ENCODE measurements at places on chromosomes 1 and 21. TPM values are rescaled to one million over a fixed set of nuclear protein-coding genes. Genes with fewer than 3 reads are reported as not detected.

The TMEM200B gene
- polyA plus RNA-seq, result 15.4 TPM

The LCE3E gene
- not detected for polyA plus RNA-seq

The FAM72B gene
- 5.2 TPM for polyA plus RNA-seq

The SPATA17 gene
- polyA plus RNA-seq, result 13.2 TPM

The LAPTM5 gene
- polyA plus RNA-seq, result 17.3 TPM

The RPE65 gene
- 0.19 TPM for polyA plus RNA-seq

The IFI44L gene
- polyA plus RNA-seq, result 7.8 TPM

The GBP3 gene
- polyA plus RNA-seq, result 26.7 TPM

The ACTN2 gene
- 0.80 TPM for polyA plus RNA-seq

The COL11A1 gene
- polyA plus RNA-seq, result 5.3 TPM

The ARHGAP30 gene
- 1.9 TPM for polyA plus RNA-seq

The PRAMEF18 gene
- not detected for polyA plus RNA-seq

The PRR9 gene
- not detected for polyA plus RNA-seq

DNA sequence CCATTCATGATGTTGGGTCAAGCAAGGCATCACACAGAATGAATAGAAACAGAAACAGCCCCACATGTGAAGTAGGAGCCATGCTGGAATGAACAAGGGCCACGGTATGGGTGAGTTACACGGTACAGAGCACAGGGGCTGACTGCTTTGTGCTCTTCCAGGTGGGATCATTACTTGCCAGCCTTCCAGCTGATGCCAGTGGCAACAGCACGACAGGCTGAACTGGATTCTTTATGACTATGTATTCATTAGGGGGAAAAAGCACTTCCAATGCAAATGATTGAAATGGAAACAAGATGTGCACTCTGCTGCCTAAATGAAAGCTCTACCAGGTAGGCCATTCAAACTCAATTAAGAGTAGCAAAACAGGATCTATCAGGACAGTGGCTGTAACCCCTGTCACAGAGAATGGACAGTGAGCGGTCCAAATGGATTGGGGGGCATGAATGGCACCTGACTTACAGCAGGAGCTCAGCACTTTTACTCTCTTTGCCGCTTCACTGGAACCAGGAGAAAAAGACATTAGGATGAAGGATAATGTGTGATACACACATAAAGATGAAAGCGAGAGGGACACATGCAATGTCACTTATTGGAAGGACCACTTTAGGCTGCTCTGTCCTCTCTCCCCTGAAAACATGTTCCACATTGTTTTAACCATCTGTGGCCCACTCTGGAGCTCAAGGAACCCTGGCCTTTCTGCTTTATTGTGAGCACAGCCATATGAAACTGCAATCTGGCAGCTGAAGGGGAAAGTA lies 23.4 kb upstream of the IRF2BP2 start:
- DNase-seq, result no peak

DNA sequence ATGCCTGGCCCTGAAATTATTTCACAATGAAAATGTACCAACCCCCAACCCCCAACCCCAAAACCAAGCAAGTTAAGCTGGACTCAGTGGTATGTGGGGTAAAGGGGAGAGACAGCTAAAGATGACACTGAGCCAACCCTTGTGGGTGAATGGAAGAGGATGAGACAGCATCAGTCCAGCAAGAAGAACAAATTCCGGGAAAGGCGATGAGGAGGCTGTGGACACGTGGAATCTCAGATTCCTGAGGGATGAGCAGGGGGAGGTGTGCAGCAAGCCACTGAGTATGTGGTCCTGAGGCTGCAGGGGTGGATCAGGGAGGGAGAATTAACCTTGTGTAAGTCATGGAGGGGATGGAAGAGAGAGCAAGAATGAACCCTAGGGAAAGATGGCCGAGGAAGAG lies 14.4 kb upstream of the ZNF362 start:
- no peak for DNase-seq

GRCh38 chr1:154240294-154240833 lies 19.6 kb downstream of the UBAP2L start:
- DNase-seq, result no peak

- no peak for DNase-seq
Observed at GRCh38 chr1:61181067-61182038, 99.0 kb downstream of the NFIA start.

- DNase-seq, result no peak
Observed at GRCh38 chr1:171994293-171994692, 153.0 kb downstream of the DNM3 start.

GRCh38 chr1:1220197-1220596 lies 6.2 kb upstream of the TNFRSF4 start:
- DNase-seq, result no peak

DNA sequence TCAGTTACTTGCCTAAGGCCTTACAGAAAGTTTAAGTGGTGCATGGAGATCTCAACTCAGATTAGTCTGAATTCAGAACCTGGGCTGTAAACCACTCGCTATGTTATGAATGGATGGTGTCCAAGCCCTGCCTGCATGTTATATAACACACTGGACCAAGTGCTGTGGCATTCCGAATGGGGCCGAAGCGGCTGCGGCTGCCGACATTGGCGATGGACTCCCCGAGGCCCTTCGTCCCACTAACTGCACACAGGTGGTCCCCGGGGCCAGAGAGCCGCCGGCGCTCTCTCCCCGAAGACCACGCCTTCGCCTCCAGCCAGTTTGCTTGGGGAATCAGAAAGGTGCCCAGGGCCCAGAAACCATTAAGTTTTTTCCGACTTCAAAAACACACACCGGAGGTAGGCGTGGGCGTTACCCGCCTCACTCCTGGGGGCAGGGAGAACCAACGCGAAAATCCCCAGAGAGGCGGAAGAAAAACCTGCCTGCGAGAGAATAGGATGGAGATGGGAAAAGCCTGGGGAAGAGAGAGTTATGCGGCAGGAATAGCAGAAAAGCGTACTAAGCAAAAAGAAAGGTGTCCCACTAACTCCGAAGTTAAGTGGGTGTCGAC lies 579 bp upstream of the TENT5C start:
- no peak for DNase-seq

GRCh38 chr1:8047686-8048445 lies 21.8 kb upstream of the ERRFI1 start:
- DNase-seq, result no peak

GRCh38 chr21:31099122-31099521 lies 60.8 kb upstream of the KRTAP19-8 start:
- DNase-seq, result no peak

GRCh38 chr21:42038826-42039425 lies 28.8 kb upstream of the ZBTB21 start:
- no peak for DNase-seq

GRCh38 chr1:75165264-75165663 lies 31.1 kb downstream of the LHX8 start:
- no peak for DNase-seq

GRCh38 chr1:29342351-29342750 lies 106.0 kb downstream of the PTPRU start:
- DNase-seq, result no peak

GRCh38 chr1:200233393-200233792 lies 176.4 kb downstream of the ZNF281 start:
- DNase-seq, result no peak

GRCh38 chr1:158140764-158141192 lies 39.9 kb upstream of the CD1D start:
- DNase-seq, result no peak

DNA sequence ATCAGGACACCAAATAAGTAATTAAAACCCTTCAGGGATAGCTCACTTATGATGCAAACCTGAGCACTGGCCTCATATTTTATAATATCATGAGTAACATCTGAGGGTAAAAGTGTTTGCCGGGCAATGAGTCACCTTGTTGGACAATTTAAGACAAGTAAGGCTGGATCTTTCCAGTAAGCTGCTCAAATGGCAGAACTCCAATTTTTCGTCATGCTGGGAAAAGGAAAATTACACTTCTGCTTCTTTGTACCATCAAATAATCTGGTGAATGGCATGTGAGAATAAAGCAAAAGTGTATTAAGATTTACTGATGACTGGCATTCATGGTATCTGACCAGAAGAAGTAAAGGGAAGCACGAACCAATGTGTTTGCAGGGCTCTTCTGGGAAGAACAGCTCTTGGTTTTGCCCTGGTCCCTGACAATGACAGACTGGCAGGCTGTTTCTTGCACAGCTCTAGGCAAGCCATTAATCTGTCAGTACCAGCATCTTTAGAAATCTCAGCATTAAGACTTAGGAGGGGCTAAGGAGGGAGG lies 392.2 kb downstream of the VAV3 start:
- DNase-seq, result no peak

DNA sequence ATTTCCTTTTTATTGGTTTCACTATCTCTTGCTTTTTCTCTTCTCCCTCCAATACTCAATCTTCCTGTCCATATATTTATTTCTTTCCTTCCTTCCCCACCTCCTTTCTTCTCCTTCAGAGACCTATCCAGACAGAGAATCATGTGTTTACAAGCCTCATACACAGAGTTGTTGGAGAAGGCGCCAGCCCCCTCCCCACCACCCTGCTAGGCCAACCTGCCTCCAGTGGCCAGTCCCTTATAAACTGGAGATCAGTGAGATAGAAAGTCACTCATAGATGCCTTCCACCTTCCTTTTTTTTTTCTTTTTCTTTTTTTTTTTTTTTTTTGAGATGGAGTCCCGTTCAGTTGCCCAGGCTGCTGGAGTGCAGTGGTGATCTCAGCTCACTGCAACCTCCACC lies 53.3 kb downstream of the CD247 start:
- no peak for DNase-seq

DNA sequence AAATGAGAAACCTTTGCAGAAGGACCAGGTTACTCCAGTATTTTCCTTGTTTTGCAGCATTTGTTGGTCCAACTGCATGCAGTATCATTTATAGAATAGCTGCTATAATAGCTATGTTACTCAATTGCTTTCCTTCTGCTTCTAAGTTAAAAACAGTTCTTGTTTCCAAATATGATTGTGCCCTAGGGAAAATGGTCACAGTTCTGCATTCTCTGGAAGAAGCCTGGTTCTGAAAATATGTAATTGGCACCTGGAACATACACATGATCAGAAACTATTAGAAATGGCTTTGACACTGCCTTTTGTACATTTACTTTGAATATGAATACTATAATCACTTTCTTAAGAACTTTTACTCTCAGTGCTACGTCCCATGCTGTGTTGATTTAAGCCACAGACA lies 33.6 kb downstream of the HENMT1 start:
- DNase-seq, result no peak

DNA sequence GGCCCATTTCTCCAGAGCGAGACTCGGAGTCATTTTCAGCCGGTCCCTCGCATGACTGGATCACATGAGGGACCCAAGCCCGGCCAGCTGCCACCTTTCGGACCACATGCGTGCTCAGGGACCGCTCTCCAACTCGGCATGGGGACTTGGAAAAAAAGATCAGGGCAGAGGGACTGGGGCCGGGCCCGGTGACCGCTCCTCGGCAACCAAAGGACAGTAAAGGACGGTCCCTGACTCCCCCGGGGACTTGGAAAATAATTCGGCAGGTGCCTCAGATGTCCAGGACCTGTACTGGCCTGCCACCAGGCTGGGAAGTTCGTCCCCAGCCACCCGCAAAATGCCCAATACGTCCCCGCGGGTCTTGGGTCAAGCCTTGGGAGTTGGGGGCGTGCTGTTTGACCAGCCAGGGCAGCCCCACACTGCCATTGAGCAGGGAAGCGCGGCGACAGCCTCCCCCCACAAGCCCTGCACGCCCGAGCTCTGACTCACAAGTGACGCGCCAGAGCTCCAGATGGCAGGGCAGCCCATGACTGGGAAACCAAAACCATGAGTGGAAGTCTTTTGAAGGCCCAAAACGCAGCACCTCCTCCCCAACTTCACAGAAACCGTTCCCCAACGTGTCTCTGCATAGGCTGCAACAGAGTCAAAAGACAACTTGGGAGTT lies 134.5 kb downstream of the LIPI start:
- no peak for DNase-seq

DNA sequence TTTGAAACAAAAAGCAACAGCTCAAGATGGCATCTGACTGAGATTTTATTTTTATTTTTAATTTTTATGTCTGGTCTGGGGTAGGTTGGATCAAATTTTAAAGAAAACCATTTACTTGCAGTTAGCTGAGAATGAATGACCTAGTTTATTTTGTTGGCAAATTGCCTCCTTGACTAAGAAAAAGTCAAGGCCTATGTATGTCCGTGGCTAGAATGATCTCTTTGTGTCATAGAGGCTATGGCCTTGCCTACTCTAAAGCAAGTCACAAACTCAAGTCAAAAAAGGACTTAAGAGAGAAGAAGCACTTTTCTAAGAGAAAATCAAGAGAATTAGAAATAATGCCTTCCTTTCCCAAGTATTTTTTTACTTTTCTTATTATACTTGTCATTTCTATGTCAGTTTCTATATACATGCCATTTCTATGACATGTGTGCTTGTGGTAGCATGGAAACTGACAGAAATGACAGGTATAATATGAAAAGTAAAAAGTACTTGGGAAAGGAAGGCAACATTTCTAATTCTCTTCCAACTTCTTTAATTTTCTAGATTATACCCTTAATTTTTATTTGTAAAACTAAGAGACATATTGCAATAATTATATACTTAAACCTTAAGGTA lies 136.7 kb downstream of the CENPF start:
- DNase-seq, result no peak

DNA sequence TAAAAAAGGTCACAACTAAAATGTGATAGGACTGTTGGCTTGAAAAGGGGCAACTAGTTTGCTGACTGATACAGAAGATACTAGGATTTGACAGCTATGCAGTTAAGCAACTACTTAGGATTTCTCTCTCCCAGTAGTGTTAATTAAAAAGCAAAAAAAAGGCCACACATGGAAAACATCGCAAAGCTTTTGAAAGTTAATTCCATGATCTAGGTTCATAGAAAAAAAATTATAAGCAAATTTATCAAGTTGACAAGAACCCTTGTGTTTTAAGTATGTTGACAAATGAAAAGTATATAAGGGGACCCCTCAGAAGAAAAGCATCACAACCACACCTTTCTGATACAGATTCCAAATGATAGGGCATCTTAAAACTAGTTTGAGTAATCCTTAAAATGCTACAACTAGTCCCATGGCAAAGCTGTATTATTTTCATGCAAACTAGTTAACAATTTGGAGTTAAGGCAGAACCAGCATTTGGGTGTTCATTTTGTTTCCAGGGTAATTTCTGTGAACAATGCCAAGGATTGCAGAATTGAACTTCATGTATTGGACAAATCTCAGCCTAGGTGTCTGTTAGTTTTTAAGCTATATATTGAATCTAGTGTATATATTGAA lies 4.1 kb downstream of the PNRC2 start:
- no peak for DNase-seq

DNA sequence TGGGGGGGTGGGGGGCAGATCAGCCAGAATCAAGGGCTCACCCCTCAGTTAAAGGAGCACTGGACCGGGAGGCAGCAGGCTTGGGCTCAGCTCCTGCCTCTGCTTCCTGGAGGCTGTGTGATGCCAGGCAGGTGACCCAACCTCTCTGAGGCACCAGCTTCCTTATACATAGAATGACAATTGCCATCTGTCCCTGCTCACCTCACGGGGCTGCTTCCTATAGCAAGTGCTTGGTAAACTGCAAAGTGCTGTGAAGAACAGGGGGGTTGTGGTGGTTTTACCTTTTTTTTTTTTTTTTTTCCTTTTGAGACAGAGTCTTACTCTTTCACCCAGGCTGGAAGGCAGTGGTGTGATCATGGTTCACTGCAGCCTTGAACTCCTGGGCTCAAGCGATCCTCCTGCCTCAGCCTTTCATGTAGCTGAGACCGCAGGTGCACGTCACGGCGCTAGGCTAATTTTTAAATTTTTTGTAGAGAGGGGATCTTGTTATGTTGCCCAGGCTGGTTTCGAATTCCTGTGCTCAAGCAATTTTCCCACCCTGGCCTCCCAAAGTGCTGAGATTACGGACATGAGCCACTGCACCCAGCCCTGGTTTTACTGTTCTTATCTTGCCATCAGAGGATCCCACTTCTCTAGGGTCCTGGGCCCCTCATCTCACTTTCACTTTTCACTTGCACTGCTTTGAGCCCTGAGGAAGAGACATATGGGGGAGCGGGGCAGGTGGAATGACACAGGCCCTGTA lies 11.6 kb downstream of the KCNQ4 start:
- DNase-seq, result no peak

- DNase-seq, result no peak
Observed at GRCh38 chr1:15075817-15076216, 77.7 kb upstream of the TMEM51 start.
